Activated CD8-positive, alpha-beta memory T cell treated with anti-CD3 and anti-CD28 coated beads, Interleukin-2, amount 50 U/mL, for 4 hours (primary cell): ENCODE measurements at places on chromosomes 3 and 15.

DNA sequence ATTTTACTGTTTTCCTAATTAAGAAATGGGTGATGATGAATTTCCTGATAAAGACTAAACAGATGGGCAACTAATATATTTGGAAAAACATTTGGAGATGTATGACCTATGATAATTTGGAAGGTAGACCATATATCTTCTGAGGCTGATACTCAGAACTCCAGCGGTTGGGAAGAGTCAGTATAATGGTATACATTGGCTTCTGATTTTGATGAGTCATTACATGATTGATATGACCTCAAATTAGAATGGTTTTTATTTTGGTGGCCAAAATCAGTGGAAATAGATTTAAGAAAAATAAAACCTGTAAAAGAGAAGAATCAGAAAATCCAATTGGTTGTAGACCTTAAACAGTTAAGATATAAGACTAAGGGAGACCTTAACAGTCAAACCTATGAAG, 496.4 kb upstream of the ALCAM start:
- DNase-seq = no peak

- DNase-seq = no peak
Measured at GRCh38 chr15:33844186-33844585, 124.1 kb upstream of the CHRM5 start.

DNA sequence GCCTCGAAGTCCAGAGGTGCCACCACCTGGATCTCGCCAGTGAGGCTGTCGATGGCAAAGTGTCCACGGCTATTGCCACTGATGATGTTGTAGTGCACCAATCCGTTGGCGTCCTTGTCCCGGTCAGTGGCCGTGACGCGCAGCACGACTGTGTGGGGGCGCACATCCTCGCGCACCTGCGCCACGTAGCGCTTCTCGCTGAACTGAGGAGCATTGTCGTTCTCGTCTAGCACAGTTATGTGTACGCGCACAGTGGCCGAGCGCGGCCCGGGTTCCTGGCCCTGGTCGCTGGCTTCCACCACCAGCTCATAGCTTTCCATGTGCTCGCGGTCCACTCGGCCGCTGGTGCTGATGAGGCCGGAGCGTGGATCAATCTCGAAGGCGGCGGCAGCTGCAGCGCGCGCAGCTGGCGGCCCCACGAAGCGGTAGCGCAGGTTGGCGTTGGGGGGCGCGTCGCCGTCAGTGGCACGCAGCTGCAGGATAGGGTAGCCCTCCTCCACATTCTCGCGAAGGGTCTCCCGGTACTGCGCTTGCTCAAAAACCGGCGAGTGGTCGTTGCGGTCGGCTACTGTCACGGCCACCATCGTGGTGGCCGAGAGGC, 1.8 kb downstream of the CELSR3 start:
- DNase-seq = no peak

GRCh38 chr3:59862686-59863085, 812.9 kb upstream of the CFAP20DC start:
- no peak for DNase-seq

- no peak for DNase-seq
Measured at GRCh38 chr15:88651136-88651732, 12.4 kb downstream of the ISG20 start.

- no peak for DNase-seq
Measured at GRCh38 chr3:37144806-37145205, 29.6 kb downstream of the LRRFIP2 start.
